ENCODE measurements at places on chromosomes 11 and 22.

- DNase-seq, result no peak
Observed at GRCh38 chr22:25888399-25889054, 146.5 kb downstream of the MYO18B start.

DNA sequence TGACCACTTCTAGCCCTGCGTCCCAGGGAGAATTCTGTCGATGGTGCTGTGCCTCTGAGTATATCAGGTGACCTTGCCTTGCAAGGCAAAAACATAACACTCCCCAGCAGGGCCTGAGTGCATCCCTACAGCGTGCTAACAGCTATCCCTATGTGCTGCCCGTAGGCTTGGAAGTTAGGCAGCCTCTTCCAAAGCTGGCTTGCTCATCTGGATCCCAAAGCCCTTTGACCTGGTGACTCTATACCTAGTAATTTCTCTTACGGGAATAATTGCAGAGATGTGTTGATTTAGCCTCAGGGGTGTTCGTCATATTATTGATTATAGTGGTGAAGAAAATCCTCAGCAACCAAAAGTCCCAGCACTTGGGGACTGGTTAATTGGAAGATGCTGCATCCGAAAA, 32.6 kb upstream of the CRYBB3 start:
- DNase-seq, result no peak

GRCh38 chr22:31082606-31083376, 1.7 kb downstream of the SMTN start:
- DNase-seq, result peak; percentile 11

DNA sequence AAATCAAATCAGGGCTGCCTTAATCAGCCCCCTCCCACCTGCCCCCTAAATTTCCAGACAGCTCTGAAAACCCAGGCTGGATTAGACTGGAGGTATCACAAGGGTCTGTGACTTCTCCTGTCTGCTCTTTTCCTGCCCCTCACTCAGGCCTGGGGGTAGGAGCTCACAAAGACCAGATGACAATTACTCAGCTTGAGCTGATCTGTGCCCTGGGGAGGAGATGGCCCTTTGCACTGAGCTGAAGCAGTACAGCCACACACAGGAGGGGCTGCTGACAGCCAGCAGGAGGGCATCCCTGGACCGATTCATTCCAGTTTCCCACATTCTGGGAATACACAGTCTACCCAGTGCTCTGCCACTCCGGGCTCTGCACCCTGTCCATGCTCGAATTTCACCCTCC, 4.2 kb downstream of the ABCC8 start:
- DNase-seq, result no peak

DNA sequence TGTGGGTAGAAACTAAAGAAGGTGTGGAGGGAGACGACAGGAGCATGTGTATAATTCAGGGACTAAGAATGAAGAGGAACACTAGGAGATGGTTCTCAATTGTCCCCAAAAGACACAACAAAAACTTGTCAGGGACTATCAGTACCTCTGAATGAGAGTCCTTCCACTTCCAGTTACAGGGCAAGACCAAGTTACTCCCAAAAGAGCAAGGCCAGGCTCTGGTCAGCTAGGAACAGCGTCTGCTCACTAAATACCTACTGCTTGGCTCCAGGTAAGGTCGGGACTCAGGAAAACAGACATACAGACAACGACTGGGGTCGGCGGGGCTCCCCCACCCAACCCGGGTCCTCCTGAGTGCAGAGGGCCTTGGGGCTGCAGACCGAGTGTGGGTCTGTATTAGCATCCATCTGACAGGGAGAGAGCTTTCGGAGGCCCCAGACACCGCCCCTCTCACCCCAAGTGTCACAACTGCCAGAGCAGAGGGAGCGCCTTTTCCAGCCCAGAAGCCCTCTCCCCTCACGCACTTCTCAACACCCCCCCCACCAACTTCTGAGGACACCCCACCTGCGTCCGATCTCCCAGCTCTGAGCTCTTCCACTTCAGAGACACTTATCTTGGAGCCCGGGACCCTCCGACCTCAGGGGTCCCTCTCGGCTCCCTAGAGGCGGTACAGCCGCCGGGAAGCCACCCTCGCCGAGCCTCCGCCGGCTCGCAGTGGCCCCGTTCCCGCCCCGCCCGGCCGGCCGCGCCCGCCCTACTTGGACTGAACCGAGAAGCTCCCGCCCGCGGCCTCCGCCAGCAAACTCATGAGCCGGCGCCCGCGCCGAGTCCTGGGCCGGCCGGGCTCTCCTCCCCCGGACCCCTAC, 522 bp downstream of the RHOG start:
- no peak for DNase-seq

DNA sequence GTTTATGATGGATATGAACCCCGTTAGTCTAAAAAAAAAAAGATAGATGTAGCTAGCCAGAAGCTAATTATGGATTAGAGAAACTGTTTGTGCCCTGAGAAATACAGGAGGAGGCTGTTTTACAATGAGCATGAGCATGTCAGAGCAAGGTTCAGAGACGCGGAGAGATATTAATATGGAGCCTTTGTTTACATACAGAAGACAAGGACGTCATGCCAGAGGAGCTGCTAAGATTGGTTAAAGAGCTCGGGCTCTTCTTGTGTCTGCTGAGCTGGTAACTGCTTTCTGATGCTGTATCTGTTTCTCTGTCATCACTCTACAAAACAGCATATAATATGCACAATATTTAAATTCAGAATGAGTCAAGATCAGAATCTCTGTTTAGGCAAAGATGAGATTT, 24.9 kb upstream of the CCDC89 start:
- no peak for DNase-seq

DNA sequence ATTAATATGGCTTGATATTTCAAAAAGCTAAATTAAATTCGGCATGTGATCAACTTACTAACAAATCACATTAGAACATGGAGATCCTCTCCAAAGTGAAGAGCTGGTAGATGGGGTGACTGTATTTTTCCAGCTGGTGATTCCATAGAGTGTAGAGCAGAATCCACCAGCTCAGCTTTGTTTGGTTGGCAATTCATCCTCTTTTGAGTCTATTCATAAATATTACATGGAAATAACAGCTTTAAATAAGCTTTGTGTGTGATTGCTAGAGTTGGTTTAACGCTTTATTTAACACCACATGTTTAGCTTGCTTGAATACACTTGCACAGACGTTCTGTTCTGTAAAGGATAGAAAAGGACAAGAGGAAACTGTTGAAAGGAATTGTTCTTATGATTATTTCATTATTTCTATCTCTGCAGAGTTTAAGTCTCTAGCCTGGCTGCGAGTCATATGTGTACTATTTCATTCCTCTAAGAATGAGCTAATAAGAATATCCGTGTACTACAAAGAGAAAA, 738.3 kb upstream of the KIRREL3 start:
- no peak for DNase-seq
